ENCODE measurements at places on chromosomes 2 and 18.

GRCh38 chr2:178277741-178278197 lies 83.5 kb downstream of the OSBPL6 start:
- no peak for DNase-seq

- no peak for DNase-seq
Measured at GRCh38 chr2:22360735-22361374, 1024.1 kb upstream of the KLHL29 start.

GRCh38 chr2:6526093-6526824 lies 339.4 kb downstream of the CMPK2 start:
- DNase-seq, result no peak

- no peak for DNase-seq
Measured at GRCh38 chr2:69693059-69693774, 48.7 kb upstream of the ANXA4 start.

DNA sequence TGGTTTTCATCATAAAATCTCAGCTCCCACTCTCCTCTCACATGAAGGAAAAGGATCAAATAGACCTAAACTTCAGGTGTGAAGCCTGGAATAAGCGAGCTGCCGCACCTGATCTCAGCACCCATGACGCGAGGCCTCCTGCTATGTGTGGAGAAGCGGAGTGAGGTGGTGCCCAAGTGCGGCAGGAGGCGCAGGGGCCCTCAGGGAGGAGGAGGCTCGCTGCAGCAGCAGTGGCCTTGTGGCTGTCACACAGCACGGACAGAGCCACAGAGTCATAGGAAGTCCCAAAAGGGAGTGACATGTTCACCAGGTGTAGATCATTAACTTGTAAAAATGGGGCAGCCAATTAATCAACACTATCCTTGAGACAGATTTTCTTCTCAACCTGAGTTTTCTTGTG lies 9.1 kb downstream of the SCLY start:
- DNase-seq, result no peak

GRCh38 chr18:59500765-59501164 lies 141.7 kb upstream of the LMAN1 start:
- DNase-seq, result no peak

DNA sequence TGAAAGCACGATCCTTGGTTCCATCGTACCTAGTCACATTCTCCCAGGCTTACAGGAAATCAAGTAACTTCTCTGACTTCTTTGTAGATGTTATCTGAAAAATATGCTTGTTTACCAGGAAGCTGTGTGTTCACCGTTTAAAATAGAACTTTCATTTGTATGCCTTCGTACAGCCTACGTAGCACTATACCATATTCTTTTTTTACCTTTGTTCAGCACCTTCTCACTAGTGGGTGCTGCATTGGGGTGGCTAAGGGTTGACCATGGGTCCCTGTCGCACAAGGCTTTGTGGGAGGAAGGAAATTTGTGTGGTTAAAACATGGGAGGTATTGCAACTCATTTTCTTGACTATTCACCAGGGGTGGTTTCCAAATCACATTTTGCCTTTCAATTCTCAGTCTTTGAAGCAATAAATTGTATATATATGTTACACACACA lies 16.6 kb downstream of the MALT1 start:
- no peak for DNase-seq

- DNase-seq, result peak; percentile 78
Measured at GRCh38 chr2:219571311-219572236, at the start of gene OBSL1. TSS of gene OBSL1 (minus strand) at chr2:219571539. CDS start at chr2:219571232, 307 bp downstream.

DNA sequence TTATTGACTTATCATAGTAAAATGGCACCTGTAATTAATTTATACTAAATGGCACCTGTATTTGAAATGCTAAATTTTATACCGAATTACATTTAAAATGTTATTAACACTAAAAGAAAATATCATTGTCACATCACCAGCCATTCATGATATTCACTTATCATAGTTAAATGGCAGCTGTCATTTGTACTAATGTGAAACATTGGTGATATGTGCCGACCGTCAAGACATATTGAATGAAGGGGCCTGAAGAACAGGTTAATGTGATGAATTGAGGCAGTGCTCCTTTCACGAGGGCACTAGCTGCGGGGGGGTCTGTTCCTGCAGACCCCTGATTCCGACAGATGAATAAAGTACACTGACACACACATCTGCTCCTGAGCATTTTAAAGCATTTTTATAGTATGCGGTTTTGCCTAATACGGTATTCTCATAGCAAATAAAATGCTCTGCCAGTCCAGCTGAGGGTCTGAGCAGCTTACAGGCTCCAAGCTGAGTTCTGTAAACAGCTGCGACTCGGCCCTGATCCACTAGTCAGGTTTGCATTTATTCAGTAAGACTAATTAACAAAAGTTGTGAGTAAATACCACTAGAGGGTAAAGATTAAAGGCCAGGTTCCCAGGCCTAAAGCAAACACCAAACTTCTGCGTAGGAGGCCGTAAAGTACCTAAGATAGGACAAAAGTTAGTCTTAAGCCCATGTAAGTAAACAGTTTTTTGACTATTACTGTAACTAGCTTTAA lies 593.4 kb upstream of the NETO1 start:
- DNase-seq, result no peak

Data from AG08396 (cell line).